Stomach (tissue), 19 donors: ENCODE measurements at places on chromosomes 1 and 21. TPM values are rescaled to one million over a fixed set of nuclear protein-coding genes. Genes with fewer than 3 reads are reported as not detected.

GRCh38 chr21:43803558-43804300, 14.4 kb downstream of the RRP1 start:
- no peak for DNase-seq

The F3 gene
- polyA plus RNA-seq: 43.8 TPM

DNA sequence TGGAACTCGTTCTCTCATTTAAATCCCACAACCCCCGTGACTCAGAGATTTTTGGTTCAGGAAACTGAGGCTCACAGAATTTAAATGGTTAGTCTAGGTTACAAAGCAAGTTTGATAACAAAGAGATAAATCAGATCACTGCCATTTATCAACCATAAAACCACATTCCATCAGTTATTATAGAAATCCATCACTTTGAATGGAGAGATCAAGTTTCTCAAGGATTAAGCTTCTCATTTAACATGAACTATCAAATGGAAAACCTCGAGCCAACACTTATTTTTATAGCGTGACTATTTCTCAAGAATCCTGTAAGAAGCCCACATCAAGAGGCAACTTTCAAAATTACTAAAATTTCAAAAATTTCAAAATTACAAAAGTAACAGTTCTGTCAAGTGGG, 11.9 kb downstream of the WLS start:
- no peak for DNase-seq

- DNase-seq: no peak
Measured at GRCh38 chr21:41542727-41543126, 34.8 kb upstream of the TMPRSS2 start.

The RGS5 gene
- 44.6 TPM for polyA plus RNA-seq
